DMS79 (cell line): ENCODE measurements at places on chromosomes 2 and 18.

DNA sequence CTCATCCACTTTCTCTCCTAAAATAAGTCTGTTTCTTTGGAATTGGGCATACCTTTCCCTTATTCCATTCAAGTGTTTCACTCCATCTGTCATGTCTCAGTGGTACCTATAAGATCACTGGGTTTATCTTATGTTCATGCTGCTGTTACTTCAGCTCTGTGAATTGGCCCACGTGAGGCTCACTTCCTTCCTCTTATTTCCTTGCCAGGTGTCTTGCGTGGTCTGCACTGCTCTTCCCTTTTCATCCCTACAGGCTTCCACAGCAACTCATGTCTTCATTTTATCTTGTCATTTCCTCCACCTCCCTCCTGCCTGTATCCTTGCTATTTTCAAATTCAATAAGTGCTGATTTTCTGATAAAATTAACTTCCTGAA lies 159.1 kb upstream of the ALPP start:
- DNase-seq = no peak

DNA sequence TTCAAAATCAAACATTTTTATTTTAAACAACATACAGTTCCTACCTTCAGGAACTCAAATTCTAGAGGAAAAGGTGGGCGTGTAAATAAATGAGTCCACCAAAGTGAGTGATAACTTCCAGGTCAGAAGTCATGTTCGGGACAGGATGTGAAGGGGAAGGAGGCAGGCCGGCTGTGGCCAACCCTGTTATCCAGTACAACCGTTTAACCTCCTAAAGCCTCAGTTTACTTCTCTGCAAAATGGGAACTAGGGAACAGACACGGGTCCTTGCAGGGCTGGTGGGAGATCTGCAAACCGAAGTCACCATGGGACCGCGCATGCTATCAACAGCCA lies 373 bp downstream of the EIPR1 start:
- DNase-seq = no peak

- DNase-seq = no peak
These were observed at the start of gene TTN for GRCh38 chr2:178807227-178808008. TTN (minus strand) TSS chr2:178807423; CDS start chr2:178804642, 2,781 bp downstream.

DNA sequence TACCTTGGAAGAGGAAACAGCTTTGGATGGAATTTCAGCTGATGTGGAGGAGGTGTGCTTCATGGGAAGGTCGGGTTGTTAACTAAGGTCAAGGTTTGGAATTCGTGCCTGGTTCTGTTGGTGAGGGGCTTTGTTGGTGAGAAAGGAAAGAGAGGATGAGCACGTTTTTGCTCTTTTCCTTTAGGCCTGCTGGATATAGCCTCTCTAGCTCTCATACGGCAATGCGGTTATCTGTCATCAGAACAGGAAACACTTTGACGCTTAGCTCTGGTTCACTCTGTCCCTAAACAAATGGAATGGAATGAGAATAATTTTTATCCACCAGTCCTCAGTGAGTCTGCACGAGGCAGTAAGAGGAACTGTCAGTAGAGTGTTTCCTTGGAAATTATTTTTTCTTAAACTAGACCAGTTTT lies 169.7 kb upstream of the NOSTRIN start:
- no peak for DNase-seq

DNA sequence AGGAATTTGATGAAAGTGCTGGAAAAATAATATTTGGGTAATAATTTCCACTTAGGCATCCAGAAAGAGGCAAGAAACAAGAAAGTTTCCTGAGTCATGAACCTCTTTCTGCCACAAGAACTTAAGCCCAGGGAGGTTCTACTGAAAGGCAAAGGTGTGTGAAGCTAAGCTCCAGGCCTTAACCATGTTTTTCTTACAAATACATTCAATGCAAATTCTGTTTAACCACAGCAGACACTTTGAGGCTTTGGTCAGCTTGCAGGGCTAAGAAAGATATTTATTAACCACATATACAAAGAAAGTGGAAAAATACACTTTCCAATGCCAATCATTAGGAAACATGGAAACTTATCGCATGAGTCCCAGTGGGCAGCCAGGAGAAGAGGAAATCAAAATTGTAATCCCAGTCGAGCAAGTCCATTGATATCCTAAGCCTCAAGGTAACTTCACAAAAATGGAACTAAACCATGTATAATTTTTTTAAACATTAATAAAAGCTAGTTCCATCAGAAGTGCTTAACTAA lies 68.3 kb downstream of the PIEZO2 start:
- no peak for DNase-seq

DNA sequence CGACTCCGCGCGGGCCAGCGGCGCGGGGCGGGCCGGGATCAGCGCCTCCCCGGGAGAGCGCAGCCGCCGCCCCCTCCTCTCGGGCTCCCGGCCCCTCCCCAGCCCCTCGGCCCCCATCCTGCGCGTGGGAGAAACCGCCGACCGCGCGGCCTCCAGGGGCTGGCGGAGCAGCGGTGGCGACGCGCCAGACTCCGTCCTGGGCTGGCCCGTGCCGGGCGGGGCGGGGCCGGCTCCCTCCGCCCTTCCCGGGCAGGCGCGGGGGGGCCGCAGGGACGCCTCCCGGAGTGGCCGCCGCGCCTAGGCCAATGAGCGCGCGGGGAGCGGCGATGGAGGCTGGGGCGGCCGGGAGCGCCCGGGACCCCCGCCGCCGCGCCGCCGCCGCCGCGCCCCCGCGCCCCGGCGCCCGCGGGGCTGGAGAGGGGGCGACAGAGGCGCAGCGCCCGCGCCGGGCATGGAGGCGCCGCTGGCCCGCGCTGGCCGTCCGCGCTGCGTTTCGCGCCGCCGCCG lies 49.1 kb downstream of the KCNIP3 start:
- no peak for DNase-seq

- peak; percentile 40 for DNase-seq
These were observed 629 bp downstream of the NRBP1 start for GRCh38 chr2:27428978-27429541.

DNA sequence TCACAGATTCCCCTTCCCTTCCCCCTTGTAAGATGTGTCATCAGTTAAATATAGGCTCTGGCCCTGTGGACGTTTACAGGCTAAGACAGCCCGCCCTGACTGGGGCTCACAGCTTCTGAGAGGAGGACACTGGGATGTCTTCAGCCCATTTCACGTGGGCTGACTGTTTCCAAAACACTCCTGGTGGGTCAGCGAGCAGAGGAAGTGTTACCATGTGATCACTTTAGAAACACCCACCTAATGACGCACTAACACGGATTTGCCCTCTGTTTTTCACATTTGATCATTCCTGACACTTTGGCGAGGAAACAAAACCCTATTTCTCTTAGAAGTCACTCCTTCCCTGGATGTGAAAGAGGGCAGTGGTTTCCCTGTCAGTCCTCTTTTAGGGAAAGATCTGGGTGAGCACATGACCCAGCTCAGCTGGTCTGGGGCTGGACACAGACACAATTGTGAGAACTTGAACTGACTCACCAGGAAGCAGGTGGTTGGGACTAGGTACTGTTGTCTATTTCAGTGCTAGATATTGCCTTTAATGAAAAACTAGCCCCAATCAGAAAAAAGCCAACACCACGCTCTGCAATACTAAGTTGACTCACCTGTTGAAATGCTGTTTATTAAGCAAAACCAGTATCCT lies 38.8 kb downstream of the BMP10 start:
- no peak for DNase-seq
